Kidney (tissue), 22 donors: ENCODE measurements at places on chromosomes 5 and 9. TPM values are rescaled to one million over a fixed set of nuclear protein-coding genes. Genes with fewer than 3 reads are reported as not detected.
A peak's percentile ranks its signal among the peaks of the same experiment; 100 is the strongest.

- DNase-seq, result no peak
- H3K4me3 ChIP-seq, result no peak overlapping the region
- no peak overlapping the region for H3K27ac ChIP-seq
- H3K27me3 ChIP-seq, result no peaks in the 10 kb centered on the region
- no peaks in the 10 kb centered on the region for H3K4me1 ChIP-seq
Measured at GRCh38 chr5:51495672-51496071, 112.4 kb downstream of the ISL1 start.

DNA sequence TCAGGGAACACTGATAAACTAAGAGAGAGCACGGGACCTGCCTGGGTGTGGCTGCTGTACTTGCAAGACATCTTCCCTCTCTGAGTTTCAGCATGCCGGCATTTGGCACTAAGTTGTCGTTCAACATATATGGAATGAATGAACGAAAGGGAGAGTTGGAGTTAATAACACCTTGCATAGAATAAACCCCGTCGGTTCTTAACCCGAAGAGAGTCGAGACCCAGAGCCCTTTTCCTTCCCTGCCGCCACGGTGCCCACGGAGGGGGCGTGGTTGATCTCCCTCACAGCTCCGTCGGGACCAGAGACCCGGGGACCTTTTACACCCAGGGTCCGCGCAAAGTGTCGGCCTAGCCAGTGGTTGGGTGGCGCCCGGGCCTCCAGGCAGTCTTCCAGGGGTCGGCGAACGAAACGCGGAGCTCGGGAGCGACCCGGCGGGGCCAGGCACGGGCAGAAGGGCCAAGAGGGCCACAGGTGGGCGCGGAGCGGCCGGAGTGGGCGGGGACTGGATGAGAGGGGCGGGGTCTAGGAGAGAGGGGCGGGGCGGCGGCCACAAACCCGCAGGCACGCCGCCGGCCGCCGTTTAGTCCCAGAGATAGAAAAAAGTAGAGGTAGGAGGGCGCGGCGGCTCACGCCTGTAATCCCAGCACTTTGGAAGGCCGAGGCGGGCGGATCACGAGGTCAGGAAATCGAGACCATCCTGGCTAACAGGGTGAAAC is 735 bp upstream of the RPL26L1 start:
- H3K4me3 ChIP-seq, result peak overlapping the region; percentile 35
- DNase-seq, result peak; percentile 71
- H3K27ac ChIP-seq, result no peak overlapping the region

GRCh38 chr9:89418882-89419640 is 78.9 kb downstream of the SEMA4D start:
- DNase-seq, result no peak
- H3K36me3 ChIP-seq, result no peaks in the 10 kb centered on the region
- no peak overlapping the region for H3K27ac ChIP-seq
- no peaks in the 10 kb centered on the region for H3K27me3 ChIP-seq
- no peak overlapping the region for H3K4me3 ChIP-seq
- peaks cover 2% of the 10 kb centered on the region for H3K4me1 ChIP-seq

DNA sequence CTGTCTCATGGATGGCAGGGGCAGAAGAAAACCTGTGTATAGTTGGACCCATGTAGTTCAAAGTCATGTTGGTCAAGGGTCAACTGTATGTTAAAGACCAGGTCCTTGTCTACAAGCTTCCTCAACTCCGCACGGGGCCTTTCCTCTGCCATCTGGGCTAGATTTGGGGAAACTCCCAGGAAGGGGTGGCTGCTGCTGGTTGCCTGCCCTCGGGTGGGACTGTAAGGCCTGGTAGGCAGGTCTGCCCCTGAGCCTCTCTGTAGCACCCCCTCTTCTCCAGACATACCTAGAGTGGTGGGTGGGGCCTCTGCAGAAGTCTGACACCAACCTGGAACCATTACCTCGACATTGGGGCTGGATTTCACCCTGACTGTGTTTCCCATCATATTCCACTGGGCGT is 15.2 kb downstream of the ENHO start:
- no peaks in the 10 kb centered on the region for H3K36me3 ChIP-seq
- no peak overlapping the region for H3K27ac ChIP-seq
- no peaks in the 10 kb centered on the region for H3K27me3 ChIP-seq
- no peaks in the 10 kb centered on the region for H3K4me1 ChIP-seq

DNA sequence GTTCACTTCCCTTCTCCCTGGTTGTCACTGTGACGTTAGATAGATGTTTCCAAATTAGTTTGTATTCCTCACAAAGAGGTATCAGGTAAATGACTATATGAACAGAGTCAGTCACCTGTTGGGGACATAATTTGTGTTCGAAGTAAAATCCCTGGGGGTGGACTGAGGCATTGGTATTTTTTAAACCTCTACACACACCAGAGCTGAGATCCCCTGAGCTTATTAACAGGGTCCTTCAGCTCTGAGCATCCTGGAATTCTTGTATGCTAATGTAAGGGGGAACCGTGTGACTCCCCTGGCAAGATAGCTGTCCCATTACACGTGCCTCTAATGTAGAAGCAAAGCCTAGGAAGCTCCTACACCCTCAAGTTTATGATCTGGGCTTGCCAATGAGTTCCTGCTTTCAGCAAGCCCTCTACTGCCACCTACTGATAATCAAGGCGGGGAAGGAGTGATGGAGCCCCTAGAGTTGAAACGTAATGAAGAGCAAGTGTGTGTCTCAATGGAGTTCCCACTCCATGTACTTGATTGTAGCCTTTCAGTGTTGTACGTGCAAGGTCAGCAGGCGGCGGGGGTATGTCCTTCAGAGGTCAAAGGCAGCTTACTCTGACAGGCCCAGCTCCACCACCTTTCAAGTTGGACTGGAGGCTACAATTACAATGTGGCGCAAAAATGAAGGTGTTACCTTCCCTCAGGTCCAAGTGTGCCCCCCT is 14.4 kb downstream of the PRKACG start:
- no peaks in the 10 kb centered on the region for H3K4me1 ChIP-seq
- peak; percentile 73 for DNase-seq
- H3K27ac ChIP-seq, result no peak overlapping the region
- no peaks in the 10 kb centered on the region for H3K27me3 ChIP-seq
- H3K4me3 ChIP-seq, result no peak overlapping the region

Gene GAS1
- 8.2 TPM for total RNA-seq

- H3K27ac ChIP-seq, result no peak overlapping the region
- DNase-seq, result no peak
- H3K4me3 ChIP-seq, result no peak overlapping the region
- H3K4me1 ChIP-seq, result no peaks in the 10 kb centered on the region
- H3K27me3 ChIP-seq, result no peaks in the 10 kb centered on the region
Measured at GRCh38 chr9:34383904-34384303, 7.2 kb upstream of the MYORG start.

GRCh38 chr9:21244836-21245235 is 5.0 kb upstream of the IFNA14 start:
- H3K4me1 ChIP-seq, result no peaks in the 10 kb centered on the region
- no peak for DNase-seq
- H3K36me3 ChIP-seq, result no peaks in the 10 kb centered on the region
- H3K4me3 ChIP-seq, result no peak overlapping the region
- H3K27ac ChIP-seq, result no peak overlapping the region

Gene ASB6
- total RNA-seq, result 22.5 TPM

- H3K27me3 ChIP-seq, result no peaks in the 10 kb centered on the region
- no peak for DNase-seq
- no peaks in the 10 kb centered on the region for H3K4me1 ChIP-seq
- no peak overlapping the region for H3K4me3 ChIP-seq
- no peak overlapping the region for H3K27ac ChIP-seq
Measured at GRCh38 chr5:89065919-89066318, 182.9 kb upstream of the MEF2C start.

Gene SH2D3C
- total RNA-seq, result 27.7 TPM

GRCh38 chr9:113310538-113310937 is 7.4 kb upstream of the RNF183 start:
- DNase-seq, result no peak
- H3K4me3 ChIP-seq, result no peak overlapping the region
- no peak overlapping the region for H3K27ac ChIP-seq
- no peaks in the 10 kb centered on the region for H3K27me3 ChIP-seq
- no peaks in the 10 kb centered on the region for H3K4me1 ChIP-seq
- no peaks in the 10 kb centered on the region for H3K36me3 ChIP-seq

Gene CREBRF
- 49.7 TPM for total RNA-seq

- no peaks in the 10 kb centered on the region for H3K4me1 ChIP-seq
- no peak for DNase-seq
- no peak overlapping the region for H3K4me3 ChIP-seq
- H3K36me3 ChIP-seq, result no peaks in the 10 kb centered on the region
- no peaks in the 10 kb centered on the region for H3K27me3 ChIP-seq
Measured at GRCh38 chr5:103942587-103943186, 380.1 kb upstream of the NUDT12 start.

GRCh38 chr9:128438343-128439109 is 17.3 kb upstream of the ODF2 start:
- peak; percentile 79 for DNase-seq
- H3K27ac ChIP-seq, result no peak overlapping the region
- no peaks in the 10 kb centered on the region for H3K27me3 ChIP-seq
- no peak overlapping the region for H3K4me3 ChIP-seq

Gene NIPSNAP3A
- total RNA-seq, result 27.9 TPM
